ENCODE measurements at places on chromosomes 6 and 20.

DNA sequence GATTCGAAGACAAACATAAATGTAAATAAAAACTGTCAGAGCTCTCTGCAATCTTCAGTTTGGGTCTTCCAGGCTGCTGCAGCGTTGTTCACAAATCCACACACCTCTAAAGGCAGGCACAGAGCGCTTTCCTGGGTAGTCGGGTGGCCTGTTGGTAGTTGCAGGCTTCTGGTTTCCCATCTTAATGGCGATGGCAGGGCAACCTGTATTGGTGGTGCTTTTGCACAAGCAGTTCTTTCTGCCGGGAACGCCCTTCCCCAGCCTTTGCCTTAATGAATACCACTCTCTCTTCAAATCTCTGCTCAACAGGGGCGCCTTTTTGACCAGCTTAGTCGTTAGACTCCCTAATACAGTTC, 723 bp upstream of the IFT52 start:
- no peak for DNase-seq

GRCh38 chr6:161238500-161238899, 35.4 kb downstream of the AGPAT4 start:
- DNase-seq: no peak

DNA sequence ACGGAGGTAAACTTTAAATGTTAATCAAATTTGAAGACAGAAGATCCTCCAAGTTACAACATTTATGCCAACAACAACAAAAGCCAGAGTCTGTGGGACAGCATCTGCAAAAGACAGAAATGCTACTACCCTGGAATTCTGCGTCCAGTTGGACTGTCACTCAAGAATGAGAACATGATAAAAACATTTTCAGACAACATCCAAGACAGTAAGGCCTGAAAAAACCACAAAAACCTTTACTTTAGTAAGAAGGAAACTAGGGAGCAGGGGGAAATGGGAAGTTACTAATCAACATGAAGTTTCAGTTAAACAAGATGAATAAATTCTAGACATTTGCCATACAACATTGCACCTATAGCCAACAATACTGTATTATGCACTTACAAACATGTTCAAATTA, 77.6 kb downstream of the MLIP start:
- DNase-seq: no peak

- no peak for DNase-seq
Observed at GRCh38 chr20:25496968-25497401, 88.3 kb downstream of the NINL start.

GRCh38 chr6:121349596-121349995, 15.3 kb upstream of the TBC1D32 start:
- no peak for DNase-seq

DNA sequence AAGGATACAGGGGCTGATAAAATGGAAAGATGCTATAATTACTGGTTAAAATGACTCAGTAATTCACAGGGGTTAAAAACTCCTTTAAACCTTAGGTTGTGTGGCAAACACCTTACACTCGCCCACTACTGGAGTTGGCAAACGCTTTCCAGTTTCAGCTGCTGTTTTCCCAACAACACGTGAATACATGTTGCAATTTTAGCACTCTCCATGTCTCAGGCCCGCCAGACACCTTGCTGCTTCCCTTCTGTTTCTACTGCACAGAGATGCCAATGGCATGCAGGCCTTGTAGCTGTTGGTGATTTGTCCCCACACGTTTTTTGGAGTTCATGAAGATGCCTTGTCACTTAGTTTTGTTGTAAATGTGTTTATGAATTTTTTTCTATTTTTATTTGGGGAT, 5.3 kb upstream of the TTPAL start:
- no peak for DNase-seq

DNA sequence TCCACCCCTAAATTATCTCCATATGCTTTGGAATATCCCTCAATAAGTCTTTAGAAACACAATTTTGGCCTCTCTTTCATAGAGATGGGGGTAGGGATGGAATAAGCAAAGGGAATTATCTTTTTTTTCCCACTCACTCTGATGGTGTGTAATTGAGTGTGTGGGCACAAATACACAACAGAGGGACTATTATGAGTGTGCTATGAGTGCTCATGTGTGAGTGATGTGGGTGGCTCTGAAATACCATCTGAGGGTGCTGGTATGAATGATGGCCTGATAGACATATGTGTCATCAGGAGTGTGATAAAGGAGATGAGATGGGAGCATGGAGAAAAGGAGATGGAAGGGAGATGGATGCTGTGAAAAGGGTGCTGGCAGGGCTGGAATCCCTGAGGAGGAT, 35.6 kb downstream of the GSS start:
- DNase-seq: no peak

DNA sequence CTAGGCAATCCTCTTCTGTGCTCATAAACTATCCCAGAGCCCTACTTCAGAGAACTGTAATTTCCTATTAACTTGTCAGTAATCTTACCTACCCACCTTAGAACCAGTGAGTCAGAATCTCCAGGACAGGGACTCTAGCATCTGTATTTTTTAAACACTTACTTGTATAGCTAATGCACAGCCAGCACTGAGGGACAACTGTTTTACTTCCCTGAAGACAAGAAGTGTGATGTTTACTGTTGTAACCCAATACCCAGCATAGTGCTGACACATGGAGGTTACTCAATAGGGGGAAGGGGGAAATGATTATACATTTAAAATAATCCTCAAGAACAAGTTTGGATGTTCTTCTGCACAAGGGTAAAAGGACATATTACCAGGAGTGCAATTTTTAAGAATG, 130.8 kb downstream of the BTBD9 start:
- DNase-seq: no peak

- no peak for DNase-seq
Observed at GRCh38 chr6:167122827-167123657, at the start of gene CCR6. TSS of gene CCR6 (plus strand) at chr6:167123096. CDS start at chr6:167136135, 13,039 bp downstream.

DNA sequence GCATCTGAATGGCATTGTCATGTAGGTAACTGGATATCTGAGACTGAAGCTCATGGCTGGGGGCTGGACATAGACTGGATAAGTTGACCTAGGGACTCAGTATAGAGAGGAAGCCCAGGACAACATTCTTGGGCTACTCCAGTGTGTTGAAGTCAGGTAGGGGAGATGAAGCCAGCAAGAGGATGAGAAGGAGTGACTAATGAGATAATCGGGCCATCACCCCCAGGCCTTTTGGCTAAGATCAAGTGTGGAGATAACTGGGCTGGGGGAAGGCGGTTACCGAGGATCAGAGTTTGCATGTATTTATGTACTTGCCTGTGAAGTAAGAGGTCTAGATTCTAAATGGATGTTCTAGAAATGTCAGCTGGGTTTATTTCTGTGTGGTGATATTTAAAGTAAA, 73.4 kb downstream of the ELOVL2 start:
- no peak for DNase-seq

GRCh38 chr6:159654483-159655098, 38.5 kb downstream of the SOD2 start:
- peak; percentile 50 for DNase-seq

- DNase-seq: no peak
Observed at GRCh38 chr6:20349225-20349624, 52.5 kb upstream of the E2F3 start.

DNA sequence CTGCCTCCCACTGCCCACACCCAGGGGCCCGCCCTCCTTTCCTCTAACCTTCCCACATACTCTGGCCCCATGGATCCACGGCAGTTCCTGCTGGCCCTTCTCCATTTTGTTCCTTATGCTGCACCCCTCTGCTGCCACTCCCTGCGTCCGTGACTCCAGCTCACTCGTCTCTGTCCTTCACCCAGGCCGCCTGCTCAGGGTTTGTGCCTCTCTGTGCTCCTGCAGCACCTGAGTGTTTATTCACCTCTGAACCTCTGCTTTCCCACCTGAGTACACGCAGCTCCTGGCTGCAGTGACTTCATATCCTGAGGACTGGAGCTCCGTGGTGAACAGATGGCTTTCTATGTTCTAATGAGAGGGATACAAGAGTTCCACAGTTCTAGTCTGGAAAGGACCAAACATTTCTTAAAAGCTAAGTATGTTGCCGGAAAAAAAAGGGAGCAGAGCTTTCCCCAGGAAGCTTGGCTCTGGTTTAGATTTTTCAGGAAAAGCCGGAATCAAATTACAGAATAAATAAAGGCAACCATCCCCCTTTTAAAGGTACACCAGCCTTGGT, 1.5 kb upstream of the GNRH2 start:
- DNase-seq: no peak

DNA sequence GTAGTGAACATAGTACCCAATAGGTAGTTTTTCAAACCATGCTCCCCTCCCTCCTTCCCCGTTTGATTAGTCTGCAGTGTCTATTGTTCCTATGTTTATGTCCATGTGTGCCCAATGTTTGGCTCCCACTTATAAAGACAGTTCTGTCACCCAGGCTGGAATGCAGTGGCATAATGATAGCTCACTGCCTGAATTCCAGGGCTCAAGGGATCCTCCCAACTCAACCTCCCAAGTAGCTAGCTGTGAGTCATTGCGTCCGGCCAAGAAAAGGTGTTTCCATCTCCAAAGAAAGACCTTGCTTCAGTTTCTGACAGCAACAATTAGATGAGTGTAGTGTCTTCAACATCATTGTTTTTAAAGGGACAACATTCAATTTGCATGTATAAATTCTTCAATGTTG, 131.1 kb upstream of the CEP162 start:
- no peak for DNase-seq

DNA sequence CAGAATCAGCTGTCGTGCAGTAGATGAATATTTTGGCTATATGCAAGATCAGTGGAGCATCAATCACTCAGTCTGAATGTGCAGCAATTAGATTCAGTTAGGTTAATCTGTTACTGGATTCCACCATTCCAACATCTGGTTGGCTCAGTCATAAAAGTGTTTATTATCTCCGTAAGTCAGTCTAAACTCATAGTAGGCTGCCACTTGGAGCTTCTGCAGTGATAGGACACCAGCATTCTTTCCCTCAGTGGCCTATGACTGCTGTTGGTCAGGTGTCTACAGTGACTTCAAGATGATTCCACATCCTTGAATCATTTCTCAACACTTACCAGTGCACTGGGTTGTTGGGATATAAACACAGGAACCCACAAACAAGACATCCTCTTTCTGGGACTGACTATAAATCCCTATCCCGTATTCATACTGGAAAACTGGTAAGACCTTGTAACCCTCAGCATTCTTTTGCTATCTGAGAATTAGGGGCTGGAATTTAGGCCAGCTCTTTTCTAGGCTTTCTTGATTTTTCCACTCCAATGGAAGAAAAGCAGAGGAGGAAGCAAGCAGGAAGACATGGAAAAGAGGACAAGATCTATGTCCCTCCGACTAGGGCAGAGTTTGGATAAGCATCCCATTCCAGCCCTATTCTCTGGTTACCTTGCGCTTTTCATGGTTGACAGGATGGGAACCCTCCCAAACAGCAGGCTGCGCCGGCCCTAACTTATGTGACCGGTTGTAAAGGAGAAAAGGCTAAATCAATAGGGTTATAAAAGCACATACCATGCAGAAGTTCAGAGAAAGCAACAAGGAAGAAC, 919.6 kb downstream of the KIF16B start:
- DNase-seq: no peak

DNA sequence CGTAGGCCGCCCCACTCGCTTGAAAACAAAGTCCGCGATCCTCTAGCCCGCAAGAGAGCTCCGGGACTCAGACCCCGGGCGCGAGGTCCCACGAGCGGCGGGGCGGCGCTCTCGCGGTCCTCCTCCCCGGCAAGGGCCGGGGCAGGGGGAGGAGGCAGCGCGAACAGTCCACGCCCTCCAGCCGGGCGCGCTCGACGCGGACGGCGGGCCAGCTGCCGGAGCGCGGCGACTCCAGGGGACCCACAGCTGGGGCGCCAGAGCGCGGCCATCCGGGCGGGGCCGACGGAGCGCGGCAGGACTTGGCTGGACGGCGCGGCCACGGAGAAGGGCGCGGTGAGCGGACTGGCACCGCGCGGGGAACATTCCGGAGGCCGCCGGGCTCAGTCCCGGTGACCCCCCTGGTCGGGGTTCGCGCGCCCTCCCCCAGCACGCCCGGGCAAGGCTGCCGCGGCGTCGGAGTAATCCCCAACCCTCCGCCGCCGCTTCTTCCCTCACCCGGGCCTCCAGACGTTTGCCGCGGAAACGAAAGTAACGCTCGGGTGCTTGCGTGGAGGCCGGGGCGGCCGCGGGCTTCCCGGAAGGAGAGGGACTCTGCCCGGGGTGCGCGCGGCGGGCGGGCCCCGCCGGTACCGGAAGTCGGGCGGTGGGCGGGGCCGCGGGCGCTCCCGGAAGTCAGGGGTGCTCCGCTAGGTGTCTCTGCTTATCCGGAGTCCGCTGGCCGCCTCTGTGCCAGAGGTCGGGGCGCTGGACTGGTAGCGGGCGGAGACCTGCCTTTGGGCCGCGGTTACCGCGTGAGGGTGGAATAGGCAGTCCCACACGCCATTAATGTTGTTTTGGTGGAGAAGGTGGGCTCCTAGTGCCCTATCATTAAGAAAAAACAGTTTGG, at the start of gene RIPK1:
TSS of gene RIPK1 (plus strand) at position 166 of the 886 bp plus-strand sequence. CDS start 8,330 bp downstream, outside the sequence.
- no peak for DNase-seq

- no peak for DNase-seq
Observed at GRCh38 chr6:36757943-36758508, 60.4 kb downstream of the RAB44 start.

GRCh38 chr6:119979862-119980261, 630.3 kb upstream of the MAN1A1 start:
- DNase-seq: no peak

DNA sequence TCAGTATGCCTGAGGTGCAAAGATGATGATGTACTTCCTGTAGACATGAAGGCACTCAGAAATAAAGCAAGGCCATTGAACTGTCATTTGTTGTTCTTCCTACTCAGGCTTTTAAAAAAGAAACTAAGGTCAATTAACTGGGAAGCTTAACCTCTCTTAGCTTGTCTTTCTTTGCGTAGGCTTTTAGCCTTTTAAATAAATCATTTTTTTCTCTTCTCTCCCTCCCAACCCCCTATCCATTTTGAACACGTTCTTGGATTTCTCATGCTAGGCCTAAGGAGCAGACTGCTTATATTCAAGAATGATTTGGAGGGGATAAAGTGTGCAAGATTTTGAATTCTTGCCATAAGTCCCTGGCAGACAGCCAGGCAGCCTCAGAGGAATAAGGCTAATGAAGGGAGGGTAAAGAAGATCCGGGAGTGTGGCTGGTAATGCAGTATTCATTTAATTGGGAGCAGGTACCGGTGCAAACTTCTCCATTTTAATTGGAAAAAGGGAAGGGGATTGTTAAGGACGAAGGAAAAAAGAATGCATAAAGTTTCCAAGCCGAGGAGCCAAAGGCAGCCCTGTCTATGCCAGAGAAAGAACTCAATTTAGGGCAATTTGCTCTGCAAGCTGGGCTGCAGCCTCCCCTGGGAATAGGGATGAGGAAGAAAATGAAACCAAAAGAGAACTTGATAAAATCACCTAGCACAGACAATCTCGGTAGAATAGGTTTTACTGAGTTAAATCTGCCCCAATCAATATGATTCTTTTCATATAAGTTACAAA, 343.8 kb upstream of the MMS22L start:
- peak; percentile 47 for DNase-seq

GRCh38 chr20:43846516-43846905, 68.1 kb upstream of the TOX2 start:
- no peak for DNase-seq

GRCh38 chr6:5899216-5900045, 107.3 kb downstream of the NRN1 start:
- DNase-seq: no peak
